ENCODE measurements at places on chromosomes 4 and X.

DNA sequence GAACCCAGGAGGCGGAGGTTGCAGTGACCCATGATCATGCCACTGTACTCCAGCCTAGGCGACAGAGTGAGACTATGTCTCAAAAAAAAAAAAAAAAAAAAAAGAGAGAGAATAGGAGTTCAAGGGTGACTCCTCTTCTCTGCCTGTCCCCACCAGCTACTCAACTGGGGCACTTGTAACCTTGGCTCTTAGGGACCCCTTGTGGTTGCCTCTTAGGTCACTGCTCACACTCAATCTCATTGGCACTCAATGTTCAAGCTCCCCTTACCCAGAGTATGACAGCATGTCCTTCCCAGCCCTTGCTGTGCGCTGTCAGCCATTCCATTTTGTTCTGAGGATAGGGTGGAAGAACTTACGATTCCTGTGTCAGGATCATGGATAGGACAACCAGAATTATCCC, 82.4 kb upstream of the BEND4 start:
- no peak for DNase-seq

DNA sequence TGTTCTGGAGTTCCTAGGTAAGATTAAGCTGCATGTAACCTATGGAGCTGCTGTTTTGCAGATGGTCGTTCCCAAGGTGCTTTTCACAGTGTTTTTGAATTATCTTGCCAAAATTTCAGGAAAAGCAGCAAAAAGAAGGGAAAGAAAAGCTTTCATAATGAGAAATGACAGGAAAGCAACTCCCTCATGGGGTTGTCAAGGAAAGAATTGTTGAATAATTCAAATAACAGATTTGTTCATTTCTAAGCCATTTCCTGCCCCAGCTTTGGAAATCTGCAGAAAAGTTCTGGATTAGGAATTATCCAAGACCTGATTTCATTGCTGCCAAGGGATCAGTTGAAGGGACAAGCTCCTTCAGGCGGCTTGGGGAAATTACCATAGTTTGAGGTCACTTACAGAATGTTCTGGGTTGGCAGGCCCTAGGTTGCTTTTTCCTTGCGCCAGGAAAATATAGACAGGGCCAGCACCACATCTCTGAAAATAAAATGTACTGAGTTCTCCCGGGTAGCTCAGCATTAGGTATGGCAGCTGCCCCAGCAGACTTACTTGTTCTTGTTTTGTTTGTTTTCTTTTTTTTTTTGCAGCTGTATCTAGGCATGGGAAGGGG, 354.7 kb downstream of the STIM2 start:
- DNase-seq: no peak

DNA sequence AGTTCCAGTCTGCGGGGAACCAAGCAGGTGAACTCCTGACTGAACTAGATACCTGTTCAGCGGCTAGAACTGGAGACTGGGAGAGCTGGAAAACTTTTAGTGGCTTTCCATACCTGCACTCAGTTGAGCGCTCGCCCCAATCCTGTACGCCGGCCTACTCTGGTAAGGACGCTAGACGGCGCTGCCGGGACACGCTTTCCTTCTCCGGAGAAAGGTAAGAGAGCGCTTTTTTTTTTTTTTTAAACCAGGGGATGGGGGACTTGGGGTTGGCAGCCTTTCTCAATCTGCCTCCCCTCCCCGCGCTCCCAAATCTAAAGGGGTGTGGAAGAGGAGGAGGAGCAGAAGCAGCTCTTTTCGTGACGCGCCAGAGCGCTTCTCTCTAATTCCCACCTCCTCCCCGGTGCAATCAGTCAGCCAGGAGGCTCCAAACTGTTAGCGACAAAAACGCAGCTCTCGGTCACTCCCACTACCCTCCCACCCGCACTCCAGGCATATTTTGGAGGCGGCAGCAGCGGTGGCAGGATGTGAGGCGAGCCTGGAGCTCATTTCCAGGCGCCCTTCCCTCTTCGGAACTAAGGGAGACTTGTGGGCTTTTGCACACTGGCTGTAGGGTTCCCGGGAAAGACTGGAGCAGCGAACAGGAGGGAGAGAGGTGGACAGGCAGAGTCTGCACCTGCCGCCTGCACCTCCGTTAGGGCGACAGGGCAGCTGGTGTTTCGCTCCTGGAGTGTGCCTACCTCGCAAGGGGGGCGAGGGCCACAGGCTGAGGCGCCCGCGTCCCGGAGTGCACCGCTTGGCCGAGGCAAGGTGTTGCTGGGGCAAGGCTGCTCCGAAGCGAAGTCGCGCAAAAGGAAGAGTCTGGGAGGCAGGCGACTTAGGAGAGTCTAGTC, at the start of gene IL1RAPL2:
IL1RAPL2 (plus strand) TSS at position 409 of the 890 bp plus-strand sequence.
- DNase-seq: no peak

DNA sequence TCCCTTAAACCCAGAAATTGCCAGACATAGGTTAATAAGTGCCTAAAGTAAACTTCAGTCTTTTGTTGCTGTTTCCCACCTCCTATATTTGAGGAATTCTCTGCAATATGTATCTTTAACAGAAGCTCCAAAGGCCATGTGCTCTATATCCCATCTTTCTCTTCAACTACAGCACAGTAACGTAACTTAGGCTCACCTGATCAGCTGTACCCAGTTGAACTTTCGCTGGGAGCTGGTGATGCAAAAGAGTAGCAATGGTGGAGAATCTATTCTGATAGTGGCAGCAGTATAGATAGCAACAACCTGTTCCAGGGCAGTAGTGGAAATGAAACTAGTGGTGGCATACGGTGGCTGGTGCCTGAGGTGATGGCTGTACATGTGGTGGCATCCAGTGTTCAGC, 33.2 kb upstream of the YTHDC1 start:
- DNase-seq: no peak

DNA sequence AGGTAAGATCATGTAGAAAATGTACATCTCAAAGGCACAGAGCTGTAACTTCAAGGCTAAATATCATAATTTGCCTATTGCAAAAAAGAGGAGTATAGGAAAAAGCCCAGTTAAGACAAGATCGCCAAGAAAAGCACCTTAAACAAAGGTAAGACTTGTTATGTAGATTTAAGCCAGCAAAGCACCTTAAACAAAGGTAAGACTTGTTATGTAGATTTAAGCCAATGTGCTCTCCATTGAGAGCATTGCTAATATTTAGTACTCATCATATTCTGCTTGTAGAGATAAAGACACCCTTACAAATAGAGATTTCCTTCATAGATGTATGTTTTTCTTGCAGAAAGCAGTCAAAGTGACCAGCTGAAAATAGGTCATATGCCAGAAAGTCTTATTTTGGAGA, 115.8 kb downstream of the ADAM29 start:
- DNase-seq: no peak

DNA sequence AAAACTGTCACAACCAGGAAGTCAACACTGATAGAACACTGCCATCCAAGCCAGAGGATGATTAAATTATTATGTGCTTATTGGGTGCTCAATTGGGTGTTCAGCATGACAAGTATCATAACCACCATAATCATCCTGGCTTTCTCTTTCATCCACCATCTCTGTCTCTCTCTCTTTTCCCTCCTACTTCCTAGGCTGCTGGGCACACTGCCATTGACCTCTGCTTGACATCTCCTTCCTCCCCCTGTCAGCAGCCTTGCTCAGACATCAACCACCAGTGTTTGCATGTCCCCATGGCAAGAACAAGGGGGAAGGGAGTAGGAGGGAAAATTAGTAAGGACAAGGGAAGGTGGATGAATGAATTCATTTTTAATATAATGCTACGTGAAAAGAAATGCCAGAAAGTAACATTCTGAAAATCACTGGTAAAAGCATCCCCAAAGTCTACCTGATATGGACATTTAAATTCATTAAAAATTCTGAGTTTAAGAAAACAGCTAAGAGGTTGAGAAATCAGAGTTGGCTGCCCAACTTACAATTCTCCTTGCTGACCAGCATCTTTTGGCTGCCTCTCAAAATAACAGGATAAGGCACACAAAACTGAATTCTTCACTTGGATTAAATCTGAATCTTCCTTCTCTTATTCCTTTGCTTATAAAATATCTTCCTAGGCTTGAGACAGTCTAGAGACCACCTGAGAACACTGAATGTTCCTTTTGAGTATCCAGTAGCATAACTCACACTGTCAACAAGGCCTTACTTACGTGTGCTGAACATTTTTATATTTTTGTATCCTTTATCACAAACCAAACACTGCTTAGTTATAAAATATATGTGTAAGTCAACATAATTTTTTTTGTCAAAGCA, 48.5 kb downstream of the SNCA start:
- no peak for DNase-seq

- no peak for DNase-seq
These were observed 16.4 kb upstream of the ADD1 start for GRCh38 chr4:2827071-2827873.

- no peak for DNase-seq
These were observed 40.0 kb downstream of the PROM1 start for GRCh38 chr4:16043642-16044498.

DNA sequence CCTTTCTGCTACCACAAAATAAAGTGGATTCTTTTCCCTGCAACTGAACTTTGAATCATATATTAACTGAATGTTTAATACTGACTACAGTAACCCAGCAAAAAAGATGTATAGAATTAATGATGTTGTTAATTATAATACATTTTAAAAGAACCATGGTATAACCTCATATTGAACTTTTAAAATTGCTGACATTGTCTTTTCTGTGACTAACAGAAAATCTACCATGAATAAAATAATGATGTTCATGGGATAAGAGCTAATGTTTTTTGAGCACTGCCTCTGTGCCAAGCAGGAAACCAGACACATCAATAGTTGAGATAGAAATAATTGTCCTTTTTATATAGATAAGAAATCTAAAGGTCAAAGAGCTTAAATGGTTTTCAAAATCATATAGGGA, 691.9 kb downstream of the PDHA2 start:
- DNase-seq: no peak

Measured in stimulated activated CD8-positive, alpha-beta memory T cell treated with anti-CD3 and anti-CD28 coated beads, Interleukin-2, amount 100 ng/mL, for 1 hour (primary cell).